ENCODE measurements at places on chromosomes 11 and 22. TPM values are rescaled to one million over a fixed set of nuclear protein-coding genes. Genes with fewer than 3 reads are reported as not detected.

DNA sequence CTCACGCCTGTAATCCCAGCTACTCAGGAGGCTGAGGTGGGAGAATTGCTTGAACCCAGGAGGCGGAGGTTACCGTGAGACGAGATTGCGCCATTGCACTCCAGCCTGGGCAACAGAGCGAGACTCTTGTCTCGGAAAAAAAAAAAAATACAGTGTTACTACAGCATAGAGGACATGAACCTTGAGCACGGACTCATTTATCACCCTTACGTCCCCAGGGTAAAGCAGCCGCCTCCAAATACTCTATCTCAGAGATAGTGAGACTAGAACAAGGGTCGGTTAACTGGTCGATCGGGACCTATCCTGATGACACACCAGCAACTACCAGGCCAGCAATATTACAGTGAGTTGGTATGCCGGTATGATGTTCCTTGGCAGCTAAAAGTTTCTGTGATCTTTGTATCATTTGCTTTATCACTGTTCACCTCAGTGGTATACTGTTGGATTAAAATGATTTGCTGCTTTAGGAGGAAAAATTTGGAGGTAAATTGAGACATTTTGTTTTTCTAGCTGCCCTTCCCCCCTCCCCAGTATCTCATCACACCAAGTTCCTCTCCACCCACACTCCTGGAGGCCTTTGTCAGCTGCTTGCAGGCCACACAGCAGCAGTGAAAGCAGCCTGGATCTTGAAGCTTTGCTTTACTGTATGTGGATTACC lies 7.0 kb upstream of the SIDT2 start:
- DNase-seq, result no peak

DNA sequence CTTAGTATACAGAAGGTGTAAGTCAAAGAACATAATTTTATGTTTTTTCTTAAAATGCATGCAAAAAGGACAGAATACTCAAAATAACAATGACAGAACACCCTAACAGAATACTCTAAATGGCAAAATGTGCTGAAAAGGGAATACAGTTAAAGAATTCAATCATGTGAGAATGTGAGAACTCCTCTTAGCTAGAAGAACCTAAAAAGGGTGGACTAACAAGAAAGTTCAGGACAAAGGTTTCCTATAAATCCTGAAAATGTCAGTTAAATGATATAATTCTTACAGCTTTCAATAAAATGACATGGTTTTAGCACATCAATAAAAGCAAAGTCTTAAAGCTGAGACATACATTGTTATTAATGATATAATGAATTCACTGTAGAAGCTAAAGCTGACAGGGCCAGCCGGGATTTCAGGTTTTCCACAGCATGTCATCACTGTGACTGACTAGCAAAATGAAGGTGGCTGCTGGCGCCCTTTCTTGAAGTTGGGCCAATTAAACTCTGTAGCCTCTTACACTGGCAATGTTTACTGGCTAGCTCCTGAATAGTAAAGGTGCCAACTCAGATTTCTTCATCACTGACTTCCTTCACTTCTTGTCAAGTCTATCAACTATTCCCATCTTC lies 244.4 kb downstream of the TTC28 start:
- DNase-seq, result no peak

- peak; percentile 60 for DNase-seq
Measured at GRCh38 chr11:64777449-64778222, 706 bp downstream of the SF1 start.

DNA sequence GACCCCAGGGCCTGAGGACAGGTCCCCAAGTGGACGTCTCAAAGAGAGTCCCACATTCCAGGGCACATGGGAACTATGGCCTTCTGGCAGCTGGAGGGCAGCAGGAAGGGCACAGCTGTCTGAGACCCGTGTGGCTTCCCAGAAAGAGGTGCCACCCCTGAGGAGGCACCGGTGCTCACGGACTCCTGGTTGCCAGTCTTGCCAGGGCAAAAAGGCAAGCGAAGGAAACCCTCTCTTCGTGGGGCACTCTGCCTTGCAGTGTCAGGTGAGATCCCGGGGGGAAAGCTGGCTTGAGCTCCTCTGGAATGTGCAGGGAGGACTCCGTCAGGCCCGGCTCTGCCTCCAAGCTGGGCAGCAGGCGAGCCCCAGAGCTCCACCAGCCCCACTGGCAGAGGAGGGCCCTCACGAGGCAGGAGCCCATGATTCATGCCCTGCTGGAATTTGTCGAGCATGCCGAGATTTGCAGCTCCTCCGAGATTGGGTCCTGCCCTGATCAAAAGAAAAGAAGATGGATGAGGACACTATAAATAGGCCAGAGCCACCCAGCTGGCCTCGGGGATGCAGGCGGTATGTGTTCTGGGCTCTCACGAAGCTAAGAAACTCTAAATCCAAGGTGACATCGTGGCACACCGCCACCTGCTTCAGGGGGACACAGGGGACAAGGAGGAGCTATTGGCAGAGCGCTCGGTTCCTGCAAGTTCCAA lies 9.9 kb upstream of the CELSR1 start:
- peak; percentile 76 for DNase-seq

- no peak for DNase-seq
Measured at GRCh38 chr22:43269246-43269645, 73.9 kb downstream of the SCUBE1 start.

DNA sequence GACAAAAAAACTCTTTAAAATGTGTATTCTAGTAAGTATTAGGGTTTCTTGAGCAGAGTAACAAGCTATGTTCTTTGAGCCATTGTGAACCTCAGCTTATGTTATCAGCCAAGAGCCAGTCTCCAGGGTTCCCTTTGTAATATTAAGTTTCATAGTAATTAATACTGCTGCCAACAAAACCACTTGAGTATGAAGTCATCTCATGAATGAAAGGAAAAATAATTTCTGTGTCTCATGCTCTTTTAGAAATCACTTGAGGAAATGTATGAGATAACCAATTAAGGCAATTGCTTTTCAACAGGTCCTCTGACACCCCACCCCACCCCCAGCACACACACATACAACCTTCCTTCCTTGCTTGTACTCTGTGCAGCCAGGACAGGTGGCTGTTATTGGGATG lies 59.9 kb downstream of the BBOX1 start:
- DNase-seq, result no peak

DNA sequence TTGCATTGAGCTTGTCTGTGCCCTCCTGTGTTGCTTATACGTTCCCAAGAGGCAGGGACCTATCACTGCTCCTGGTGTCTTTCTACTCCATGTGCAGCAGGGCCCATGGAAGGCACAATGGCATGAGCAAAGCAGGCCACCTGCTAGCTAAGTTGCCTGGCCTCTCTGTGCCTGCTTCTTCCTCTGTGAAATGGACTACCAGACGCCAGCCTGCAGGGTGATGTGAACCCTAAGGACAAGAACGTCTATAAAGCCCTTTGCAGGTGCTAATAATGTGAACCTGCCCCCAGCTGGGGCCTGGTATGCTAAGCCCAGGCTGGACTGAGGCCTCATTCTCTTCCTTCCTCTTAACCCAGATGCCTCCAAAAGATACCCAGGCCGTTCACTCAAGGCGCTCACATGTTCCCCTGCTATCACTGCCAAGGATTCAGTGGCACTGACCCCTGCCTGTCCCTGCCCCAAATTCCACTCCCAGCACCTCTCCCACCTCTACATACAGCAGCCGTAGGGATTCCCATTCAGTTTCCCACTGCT lies 4.0 kb downstream of the GUCD1 start:
- DNase-seq, result no peak

DNA sequence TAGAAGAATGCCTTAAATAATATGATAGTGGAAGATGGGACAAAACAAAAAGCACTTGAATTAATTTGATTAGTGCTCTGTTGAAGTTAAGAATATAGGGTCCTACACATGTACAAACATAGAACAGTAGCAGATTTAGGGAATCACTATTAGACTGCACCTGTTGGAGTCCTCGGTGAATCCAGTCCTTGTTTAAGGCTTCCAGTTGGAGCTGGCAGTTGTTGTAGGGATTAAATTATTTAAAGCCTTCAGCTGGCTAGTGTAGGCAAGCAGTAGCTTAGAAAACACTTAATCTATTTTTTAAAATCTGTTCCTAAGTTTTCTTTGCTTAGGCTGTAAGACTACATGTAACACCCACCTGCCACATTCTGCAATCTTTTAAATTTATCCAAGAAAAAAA lies 24.5 kb upstream of the CSTF3 start:
- DNase-seq, result no peak

DNA sequence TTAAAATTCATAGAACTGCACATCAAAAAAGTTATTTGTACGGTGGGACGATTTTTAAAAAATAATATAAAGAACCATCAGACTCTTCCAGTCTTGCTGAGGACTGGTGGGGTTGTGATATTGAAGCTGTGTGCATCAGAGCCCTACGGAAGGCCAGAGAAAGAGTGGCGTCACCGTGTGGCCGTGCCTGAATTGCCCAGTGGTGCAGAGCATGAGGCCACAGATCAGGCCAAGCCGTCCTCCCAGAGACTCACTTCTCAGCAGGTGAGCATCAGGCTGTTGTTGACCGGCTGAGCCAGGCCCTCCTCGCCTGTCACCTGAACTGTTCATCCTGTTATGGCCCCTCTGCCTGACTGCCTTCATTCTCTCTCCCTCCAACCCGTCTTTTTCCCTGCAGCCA lies 1013.9 kb downstream of the TBC1D22A start:
- no peak for DNase-seq

DNA sequence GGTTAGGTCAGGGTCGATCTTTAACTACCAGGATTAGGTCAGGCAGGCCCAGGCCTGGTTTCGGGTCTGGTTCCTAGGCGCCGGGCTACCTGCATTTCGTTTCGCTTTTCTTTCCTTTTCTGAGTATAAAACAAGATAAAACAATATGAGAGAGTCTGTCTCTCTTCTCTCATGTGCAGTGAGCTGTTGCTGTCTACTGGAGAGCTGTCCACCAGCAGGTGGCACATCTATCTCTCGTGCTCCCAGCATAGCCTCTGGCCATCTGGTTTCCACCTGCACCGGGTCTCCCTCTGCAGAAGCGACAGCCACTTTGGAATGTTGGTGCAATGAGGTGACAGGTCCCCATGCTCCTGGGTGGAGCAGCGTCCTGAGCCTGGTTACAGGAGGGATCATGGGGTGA lies 27.6 kb downstream of the RIBC2 start:
- DNase-seq, result peak; percentile 52

- DNase-seq, result no peak
Measured at GRCh38 chr11:64620381-64620971, 29.5 kb downstream of the SLC22A12 start.

DNA sequence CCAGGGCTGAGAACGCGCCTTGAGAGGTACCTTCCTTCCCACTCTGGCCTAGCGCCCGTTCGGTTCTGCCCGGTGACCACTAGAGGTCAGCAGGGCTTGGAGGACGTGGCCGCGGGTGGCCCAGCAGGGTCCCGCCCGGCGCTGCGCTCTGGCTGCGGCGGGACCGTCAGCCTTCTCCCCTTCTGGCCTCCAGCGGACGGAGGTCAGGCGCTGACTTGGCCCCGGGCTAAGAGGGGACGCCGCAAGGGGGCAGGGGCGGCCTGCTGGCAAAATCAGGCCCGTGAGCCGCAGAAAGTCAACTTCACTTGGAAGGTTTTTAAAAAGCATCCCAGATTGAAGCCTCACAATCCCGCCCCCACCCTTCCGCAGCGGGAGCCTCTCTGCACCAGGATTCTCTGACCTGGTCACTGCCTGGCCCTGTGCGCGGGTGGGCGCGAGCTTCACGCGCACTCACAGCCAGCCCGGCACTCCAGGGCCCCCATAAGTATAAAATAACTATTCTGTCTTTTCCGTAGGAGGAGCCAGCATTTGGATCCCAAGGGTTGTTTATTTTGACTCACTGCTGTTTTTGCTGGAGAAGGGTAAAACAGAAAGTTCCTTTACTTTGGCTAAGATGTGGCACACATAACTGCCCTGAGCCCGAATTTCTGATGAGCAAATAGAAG lies 23.2 kb upstream of the ZBTB16 start:
- DNase-seq, result peak; percentile 32

DNA sequence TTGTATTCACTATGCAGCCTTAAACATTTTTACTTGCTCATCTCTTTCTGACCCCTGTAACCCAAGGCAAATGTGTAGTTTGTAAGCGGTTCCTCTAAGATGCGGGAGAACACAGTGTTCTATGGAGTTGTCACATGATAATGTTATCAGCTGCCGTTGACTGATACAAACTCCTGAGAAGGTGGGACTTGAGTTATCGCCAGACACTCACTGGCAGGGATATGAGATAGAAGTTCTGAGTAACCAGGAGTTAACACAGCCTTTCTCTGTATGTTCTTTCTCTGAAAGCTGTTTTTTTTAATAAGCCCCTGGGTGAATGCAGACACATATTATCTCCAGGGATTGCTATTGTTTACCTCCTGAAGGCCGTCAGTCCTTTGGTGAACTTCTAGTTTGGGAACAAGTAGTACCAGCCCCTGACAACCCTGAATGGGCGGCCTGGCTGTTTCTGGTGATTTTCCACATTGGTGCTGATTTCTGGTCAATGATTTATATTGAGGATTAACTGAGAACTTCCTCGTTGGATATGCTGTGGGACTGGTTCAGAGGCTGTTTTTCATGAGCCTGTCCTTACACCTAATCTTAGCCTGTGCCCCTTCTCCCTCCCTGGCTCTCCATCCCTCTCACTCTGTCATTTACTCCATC lies 155.3 kb upstream of the RASSF10 start:
- DNase-seq, result no peak

GRCh38 chr11:128451652-128452470 lies 135.5 kb downstream of the ETS1 start:
- no peak for DNase-seq

GRCh38 chr22:24525416-24526037 lies 29.4 kb downstream of the GUCD1 start:
- DNase-seq, result peak; percentile 45

GRCh38 chr11:58958500-58958899 lies 19.2 kb downstream of the GLYATL1 start:
- peak; percentile 4 for DNase-seq

- DNase-seq, result no peak
Measured at GRCh38 chr11:72618803-72619202, 55.4 kb downstream of the PDE2A start.

DNA sequence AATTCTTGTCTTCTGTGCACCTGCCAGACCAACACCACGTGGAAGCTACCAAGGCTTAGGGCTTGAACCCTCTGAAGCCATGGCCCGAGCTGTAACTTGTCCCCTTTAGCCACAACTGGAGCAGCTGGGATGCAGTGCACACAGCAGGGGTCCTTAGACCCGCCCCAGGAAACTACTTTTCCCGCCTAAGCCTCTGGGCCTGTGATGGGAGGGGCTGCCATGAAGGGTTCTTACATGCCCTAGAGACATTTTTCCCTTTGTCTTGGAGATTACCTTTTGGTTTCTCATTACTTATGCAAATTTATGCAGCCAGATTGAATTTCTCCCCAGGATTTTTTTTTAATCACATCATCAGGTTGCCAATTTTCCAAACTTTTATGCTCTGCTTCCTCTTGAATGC lies 9.7 kb downstream of the PATE3 start:
- DNase-seq, result no peak

- DNase-seq, result no peak
Measured at GRCh38 chr11:6474806-6475500, 1.2 kb upstream of the TRIM3 start.

The PARVG gene
- not detected for total RNA-seq

The TYR gene
- not detected for total RNA-seq

The APOL3 gene
- 3.1 TPM for total RNA-seq

The CD248 gene
- not detected for total RNA-seq

The OR4D5 gene
- total RNA-seq, result not detected

The TNNT3 gene
- total RNA-seq, result 0.46 TPM

The PLCB3 gene
- 51.0 TPM for total RNA-seq

The WT1 gene
- 6.4 TPM for total RNA-seq

The CAVIN3 gene
- not detected for total RNA-seq
